ENCODE measurements at places on chromosomes 7 and 10.

GRCh38 chr7:157757211-157757610 lies 420.4 kb downstream of the DNAJB6 start:
- no peak for DNase-seq

DNA sequence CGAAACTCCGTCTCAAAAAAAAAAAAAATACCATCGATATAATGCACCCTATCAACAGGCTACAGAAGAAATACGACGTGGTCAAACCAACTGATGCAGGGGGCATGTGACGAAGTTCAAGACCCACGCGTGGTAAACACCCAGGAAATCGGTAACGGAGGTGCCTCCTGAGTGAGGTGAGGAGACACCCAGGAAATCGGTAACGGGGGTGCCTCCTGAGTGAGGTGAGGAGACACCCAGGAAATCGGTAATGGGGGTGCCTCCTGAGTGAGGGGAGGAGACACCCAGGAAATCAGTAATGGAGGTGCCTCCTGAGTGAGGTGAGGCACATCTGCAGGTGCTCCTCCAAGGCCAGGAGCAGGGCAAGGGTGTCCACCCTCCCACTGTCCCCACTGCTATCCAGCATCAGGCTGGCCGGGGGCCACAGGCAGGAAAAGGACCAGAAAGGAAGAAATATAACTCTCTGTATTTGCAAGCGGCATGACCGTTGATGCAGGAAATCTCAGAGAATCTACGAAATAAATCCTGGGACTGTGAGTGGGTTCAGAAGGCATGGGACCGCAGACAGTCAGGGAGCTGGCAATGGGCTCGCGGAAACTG lies 10.7 kb upstream of the GPR146 start:
- DNase-seq, result no peak

- DNase-seq, result no peak
Observed at GRCh38 chr10:118522791-118523498, 72.5 kb downstream of the PRLHR start.

GRCh38 chr10:16483241-16483917 lies 38.3 kb downstream of the C1QL3 start:
- no peak for DNase-seq

DNA sequence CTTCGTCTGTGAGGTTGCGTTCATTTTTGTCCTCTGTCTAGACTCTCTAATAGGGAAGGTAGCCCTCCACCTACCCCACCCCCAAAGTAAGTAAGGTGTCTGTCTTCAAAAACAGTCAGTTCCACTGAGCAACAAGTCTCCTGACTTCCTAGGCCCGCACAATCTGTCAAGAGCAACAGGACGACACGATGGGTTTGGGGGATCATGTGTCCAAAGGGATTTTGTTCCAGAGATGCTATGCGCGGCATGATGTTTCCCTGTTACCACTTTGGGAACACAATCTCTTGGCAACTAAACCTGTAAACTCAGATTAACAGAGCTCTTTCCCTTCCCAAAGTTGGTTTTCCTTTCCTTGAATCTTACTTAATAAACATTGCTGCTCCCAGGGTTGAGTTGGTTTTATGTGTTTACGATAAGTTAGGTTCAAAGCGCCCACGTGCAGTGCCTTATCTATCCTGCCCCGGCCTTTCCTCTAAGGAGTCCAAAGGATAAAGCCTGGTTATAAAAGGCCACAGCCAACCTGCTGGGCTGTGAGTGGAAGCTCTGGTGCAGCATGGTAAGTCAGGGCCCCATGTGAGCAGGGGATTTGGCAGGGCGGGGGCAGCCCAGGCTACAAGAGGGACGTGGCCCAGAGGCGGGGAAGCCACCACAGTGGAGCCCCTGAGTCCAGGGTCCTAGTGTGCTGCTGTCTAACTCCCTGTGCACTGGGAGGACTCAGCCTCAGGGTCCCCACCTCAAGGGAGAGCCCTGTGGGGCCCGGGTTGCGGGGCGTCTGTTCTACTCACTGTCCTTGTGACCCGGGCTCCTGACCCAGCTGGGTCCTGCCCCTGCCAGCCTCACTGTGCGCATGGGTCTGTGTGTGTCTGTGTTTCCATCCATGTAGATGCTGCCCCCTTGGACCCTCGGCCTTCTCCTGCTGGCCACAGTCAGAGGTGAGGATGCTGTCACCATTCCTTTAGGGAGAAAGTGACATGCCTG lies at the start of gene PNLIPRP2:
PNLIPRP2 (plus strand) TSS at position 531 of the 978 bp plus-strand sequence.
- DNase-seq, result no peak

DNA sequence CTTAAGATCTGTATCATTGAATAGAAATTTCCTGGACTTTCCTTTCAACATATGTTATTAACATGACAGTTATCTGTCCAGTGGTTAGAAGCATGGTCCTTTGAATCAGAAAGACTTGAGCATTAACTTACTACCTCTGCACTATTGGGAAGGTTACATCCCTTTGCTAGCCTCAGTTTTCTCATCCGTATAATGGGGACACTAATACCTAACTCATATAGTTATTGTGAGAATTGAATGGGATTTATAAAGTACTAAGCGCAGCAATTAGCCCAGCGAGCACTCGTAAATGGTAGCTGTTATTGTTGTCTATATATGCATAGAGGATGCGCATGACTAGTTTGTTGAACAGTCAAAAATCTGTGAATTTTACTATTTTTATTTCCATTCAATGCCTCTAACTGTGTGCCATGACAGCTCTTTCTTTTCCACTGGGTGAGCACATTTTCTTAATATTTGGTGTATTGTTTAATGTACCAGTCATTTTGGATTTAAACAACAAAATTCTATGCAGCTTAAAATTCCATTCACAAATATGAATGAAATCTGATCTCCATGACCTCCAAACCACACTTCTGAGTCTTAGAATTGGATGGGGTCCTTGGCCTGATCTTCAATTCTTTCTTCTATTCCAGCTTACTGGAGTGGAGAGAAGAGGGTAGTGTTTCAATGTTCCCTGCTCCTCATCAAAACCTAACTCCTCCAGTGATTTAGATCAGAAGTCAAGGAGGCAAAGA lies 65.0 kb downstream of the CACNB2 start:
- DNase-seq, result no peak

DNA sequence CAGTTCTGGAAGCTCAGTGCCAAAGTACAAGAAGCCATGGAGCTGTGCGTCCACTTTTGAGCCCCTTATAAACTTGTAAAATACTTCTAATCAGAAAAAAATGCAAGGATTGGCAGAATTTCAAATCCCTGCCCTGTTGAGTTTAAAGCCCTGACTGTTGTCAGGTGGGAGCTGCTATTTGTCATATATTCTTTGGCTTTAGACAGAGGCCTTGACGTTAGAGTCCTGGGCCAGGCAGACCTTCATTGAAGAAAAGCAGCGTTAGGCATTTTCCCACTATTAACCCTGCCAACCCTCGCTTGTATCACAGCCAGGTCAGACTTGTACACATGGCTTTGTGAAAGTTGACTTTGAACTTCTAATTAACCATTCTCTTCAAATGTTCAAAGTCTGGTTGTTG lies 155.4 kb downstream of the TWIST1 start:
- no peak for DNase-seq

DNA sequence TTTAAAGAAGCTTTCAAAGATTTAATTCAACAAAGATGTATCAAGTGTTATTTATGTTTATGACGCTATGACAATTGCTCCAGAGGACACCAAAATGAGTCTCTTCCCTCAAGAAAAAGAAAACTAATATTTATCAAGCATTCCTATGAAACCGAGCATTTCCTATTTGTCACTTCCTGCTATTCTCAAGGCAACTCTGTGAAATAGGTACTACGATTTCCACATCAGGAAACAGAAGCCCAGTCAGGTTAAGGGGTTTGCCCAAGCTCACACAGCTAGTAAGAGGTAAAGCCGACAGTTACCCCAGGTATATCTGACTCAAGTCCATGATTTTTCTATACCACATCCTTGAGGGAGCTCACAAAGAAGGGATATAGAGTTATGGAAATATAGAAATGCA lies 85.9 kb downstream of the TRIL start:
- no peak for DNase-seq

DNA sequence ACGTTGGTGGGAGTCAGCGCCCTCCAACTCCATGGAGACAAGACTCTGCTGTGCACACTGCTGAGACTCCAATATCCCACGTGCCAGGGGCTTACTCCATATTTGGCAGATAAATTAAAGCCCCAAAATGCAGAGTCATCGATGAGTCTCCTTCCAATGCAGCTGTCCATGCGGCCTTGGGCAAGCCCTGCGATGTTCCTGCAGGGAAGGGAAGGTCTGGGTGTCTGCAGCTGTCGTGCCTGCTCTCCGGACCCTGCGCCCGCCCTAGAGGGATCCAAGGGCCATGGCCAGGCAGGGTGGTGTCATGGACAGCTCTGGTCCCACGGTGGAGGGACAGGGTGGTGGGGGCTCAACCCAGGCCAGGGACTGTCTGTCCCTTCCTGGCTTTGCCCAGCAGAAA lies 185.2 kb downstream of the PTPRN2 start:
- no peak for DNase-seq

- DNase-seq, result no peak
Observed at GRCh38 chr7:15828881-15829280, 142.4 kb upstream of the MEOX2 start.

- no peak for DNase-seq
Observed at GRCh38 chr10:115456812-115457211, 363.6 kb downstream of the ATRNL1 start.
